Upper lobe of left lung (tissue), 6 donors: ENCODE measurements at places on chromosomes 13 and 19.
A peak's percentile ranks its signal among the peaks of the same experiment; 100 is the strongest.

DNA sequence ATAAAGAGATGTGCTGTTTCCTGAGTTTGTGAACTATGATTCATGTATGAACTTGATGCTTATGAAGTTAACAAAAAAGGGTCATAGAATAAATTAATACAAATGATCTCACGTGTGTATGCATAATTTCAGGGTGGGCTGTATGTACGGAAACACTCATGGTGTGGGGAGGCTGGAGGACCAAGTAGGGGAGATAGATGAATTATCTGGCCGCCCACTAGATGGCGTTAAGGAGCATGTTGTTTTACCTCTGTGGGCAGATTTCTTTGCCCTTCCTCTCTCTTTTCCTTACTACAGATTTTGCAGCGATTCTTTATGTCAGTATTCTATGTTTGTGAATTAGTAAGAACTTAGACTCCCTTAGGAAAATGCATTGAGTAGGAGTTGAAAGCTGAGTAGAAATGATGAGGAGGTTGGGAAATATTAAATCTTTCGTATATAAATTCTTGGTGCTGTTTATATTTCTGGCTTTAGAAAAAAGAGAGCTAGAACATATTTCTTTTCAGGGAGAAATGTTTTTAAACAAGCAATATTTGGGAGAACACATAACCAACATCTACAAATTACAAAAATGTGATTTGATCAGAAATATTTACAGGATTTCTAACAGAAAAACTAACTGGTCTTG, 47.4 kb upstream of the TMTC4 start:
- no peak for DNase-seq

DNA sequence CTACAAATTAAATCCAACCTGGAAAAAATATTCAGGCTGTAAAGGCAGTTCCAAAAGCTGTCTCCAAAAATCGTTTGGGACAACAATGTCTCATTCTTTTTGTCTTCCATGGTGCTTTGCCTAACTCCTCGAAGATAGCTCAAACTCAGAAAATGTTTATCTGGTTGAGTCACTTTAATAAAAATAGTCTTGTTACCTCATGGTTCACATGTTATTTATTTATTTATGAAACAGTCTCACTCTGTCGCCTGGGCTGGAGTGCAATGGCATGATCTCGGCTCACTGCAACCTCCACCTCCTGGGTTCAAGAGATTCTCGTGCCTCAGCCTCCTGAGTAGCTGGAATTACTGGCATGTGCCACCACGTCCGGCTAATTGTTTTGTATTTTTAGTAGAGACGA, 4.9 kb upstream of the BRD4 start:
- DNase-seq: no peak

DNA sequence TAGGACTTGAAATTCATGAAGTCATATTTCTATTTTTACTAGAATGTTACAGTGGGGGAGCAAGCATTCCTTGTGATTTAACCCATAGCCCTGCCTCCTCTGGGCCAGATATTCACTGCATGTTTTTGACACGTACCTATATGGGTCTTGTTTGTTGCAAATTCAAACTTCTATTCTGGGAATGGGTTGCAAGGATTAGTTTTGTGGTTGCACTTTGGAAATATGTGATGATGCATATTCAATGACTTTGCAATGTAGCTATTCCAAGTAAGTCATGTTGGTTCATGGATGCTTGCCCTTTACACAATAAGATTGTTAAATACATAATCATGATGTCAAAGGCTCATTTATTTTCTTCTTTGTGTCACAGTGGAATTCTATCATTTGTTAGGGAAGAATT, 440.8 kb downstream of the TDRD3 start:
- DNase-seq: no peak

GRCh38 chr13:111423168-111423785, 102.8 kb downstream of the TEX29 start:
- DNase-seq: no peak

GRCh38 chr13:111202156-111202621, 87.1 kb downstream of the ARHGEF7 start:
- no peak for DNase-seq

GRCh38 chr13:57629821-57630235, 1.7 kb upstream of the PCDH17 start:
- peak; percentile 65 for DNase-seq

GRCh38 chr13:111265006-111265700, 55.3 kb upstream of the TEX29 start:
- no peak for DNase-seq

GRCh38 chr13:112253631-112254030, 122.5 kb upstream of the SPACA7 start:
- DNase-seq: peak; percentile 66

DNA sequence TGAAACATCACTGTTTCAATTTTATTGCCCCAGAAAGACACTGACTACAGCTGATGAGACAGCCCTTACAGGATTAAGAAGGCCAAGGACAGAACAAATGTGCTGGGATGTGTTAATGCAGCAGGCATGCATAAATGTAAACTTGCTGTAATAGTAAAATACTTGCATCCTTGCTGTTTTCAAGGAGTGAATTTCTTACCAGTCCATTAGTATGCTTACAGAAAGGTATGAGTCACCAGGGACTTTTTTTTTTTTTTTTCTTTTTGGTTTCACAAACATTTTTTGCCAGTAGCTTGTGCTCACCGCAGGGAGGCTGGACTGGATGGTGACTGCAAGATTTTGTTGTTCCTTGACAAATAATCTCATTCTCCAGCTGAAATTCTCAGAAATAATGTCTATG, 55.1 kb downstream of the GPR180 start:
- no peak for DNase-seq

DNA sequence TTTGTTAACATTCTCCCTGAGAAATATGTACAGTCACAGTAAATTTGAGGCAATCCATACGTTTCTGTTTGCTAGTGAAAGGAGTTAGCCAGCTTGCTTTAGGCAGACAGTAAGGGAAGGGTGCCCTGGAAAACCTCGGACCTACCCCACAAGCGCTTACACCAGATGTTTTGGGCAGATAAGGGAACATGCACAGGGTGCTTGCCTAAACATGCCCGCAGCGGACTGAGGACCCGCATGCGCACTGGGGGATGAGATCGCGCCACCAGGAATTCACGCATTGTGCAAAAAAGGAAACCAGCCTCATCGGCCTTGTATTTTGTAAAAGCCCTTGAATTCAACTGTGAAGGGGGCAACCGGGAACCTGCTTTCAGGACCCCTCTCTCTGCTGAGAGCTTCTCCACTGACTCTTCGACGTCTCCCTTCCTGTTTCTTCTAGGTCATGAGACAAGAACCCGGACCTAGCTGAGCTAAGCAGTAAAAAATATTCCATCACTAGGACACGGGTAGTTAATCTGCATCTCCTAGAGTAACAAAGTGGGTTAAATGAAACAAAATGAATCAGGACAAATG, 1399.2 kb upstream of the ATXN8OS start:
- DNase-seq: no peak

DNA sequence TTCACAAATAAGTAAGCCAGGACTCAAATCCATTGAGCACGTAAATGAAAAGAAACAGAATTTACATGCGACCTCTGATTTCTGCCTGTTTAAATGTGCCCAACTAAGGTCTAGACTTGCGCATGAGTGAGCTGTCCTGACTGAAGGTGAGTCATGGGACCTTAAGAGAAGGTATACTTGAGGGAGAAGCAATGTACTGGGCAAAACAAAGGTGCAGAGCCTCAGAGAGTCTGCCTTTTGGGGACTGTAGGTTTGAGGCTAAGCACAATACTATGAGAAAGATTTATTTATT, 45.8 kb downstream of the UFM1 start:
- DNase-seq: no peak

GRCh38 chr13:36051082-36051481, 80.1 kb downstream of the DCLK1 start:
- DNase-seq: no peak

- no peak for DNase-seq
Measured at GRCh38 chr13:27172495-27172842, 858 bp upstream of the USP12 start.

DNA sequence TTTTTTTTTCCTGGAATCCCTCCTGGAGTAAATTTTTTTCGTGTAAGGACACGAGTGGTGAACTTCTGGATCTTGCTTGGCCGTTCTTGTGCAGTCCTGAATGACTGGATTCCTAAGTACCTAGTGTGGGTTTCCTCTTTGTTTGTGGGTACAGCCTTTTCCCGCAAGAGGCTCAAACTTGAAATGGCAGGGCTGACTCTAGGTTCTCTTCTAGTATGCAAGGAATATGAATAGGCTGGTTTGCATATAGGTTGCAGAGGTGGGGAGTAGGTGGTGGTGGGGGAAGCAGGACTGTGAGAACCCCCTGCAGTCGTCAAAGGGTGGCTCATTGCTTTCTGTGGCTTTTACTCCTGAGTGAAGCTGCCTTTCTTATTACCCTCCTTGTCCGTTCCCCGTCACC, 13.6 kb downstream of the UBAC2 start:
- no peak for DNase-seq

GRCh38 chr19:29524201-29524911, 1.4 kb upstream of the VSTM2B start:
- DNase-seq: no peak

DNA sequence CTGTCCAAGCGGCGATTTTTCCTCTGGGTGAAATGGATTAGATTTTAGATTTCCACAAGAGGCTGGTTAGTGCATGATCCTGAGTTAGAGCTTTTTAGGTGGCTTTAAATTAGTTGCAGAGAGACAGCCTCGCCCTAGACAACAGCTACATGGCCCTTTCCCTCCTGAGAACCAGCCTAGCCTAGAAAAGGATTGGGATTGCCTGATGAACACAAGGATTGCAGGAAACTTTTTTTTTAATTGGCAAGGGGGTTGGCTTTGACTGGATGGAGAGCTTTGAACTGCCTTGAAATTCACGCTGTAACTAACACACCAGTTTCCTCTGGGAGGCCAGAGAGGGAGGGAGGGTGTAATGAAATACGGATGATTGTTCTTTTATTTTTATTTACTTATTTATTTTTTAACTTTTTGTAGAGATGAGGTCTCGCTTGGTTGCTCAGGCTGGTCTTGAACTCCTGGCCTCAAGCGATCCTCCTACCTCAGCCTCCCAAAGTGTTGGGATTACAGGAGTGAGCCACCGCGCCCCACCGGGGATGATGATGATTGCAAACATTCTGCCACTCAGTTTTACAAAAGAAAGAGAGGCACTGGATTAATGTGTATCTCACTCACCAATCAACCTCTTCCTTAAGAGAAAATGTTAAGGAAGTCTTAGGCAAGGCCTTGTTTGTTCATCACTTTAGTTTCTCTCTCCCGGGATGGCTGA, 1.9 kb downstream of the LDLR start:
- no peak for DNase-seq

DNA sequence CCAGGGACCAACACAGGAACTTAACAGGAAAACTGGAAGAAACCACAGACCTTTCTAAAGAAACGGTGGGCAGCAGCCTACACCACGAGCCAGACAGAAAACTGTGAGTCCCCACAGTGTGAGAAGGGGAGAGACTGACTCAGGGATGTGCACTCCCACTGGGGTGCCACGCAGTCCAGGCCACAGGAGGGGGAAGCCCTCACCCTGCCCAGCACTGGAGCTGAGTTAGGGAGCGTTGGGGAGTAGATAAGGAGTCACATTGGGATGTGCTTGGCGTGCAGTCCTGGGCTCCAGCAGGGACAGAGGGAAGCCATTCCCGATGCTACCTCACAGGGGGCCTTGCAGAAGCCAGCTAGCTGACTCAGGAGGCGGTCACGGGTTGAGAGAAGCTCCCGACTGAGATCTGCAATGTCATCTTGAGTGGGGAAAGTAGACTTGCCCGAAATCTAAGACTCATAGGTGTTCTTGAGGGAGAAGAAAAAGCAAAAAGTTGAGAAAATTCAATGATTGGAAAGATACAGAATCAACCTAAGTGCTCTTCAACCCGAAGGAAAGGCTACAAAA, 17.3 kb downstream of the SIGLEC8 start:
- no peak for DNase-seq

GRCh38 chr19:47691782-47692181, 21.4 kb upstream of the EHD2 start:
- no peak for DNase-seq

GRCh38 chr13:101116341-101116740, 300.0 kb downstream of the NALCN start:
- DNase-seq: no peak

DNA sequence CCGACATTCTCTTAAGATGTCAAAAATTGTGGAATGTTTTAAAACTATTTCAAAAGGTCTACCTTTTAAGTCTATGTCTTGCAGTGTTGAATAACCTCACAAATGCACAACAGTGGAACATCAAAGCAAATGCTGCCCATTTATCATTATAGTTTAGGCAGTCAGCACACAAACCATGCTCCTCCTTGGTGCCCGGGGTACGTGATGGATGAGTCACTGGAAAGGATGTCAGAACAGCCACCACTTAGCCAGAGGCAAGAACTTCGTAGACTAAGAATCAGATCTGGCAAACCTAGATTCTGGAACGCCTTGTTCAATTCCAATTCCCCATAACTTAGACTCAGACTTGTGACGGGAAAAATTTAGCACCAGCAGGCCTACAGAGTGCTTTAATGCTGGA, 343.6 kb downstream of the FGF9 start:
- DNase-seq: no peak

DNA sequence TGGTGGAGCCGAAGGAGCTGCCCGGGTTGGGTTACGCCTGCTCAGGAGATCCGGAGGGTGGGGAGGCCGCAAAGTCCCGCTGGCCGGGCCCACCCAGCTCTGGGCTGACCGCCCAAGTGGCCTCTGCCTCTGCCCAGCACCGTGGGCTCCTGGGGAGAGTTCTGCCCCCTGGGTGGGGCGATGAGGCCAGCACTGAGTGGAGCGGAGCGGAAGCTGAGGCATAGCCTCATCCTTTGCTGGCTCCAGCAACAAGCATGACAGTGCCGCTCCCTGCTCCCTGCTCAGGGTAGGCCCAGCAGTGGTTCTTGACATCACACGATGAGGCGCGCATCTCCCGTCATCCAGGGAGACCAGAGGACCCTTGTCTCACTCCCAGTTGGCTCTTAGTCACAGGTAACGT, 22.5 kb downstream of the CCDC8 start:
- no peak for DNase-seq

- DNase-seq: peak; percentile 22
Measured at GRCh38 chr13:42001580-42001979, 40.7 kb upstream of the VWA8 start.

GRCh38 chr13:110450941-110451730, 110.4 kb downstream of the RAB20 start:
- DNase-seq: no peak

DNA sequence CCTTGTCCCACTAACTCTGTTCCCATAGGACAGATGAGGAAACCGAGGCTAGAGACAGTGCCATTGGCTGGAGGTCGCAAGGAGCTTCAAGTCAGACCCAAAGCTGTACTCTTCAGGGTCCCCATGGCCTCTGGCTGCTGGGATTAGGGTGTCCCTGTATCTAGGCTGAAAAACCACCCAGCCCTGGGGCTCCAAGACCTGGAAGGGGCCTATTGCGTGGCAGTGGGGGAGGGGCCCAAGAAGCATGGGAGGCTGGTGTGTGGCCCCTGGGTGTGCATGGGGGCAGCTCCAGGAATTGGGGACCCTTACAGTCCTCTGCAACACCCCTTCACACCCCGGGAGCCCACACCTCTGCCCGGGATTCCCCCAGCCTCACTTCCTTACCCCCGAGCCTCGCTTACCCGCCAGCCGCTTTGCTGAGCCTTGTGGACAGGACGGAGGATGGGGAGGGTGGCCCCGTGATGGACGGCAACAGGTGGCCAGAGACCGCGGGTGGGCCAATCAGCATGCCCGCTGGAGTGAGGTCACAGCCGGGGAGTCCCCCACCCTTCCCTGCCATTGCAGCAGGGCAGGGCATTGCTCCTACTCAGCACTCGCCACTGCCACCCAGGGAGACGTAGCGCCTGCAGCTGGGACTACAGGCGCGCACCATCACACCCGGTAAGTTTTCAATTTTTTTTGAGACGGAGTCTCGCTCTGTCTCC, at the start of gene JSRP1:
Gene JSRP1, minus strand, starts transcription at position 436 of the 704 bp plus-strand sequence. CDS start 1,103 bp downstream, outside the sequence.
- no peak for DNase-seq

- DNase-seq: no peak
Measured at GRCh38 chr13:92028695-92029094, 630.3 kb downstream of the GPC5 start.
